ENCODE measurements at places on chromosomes 3 and 15.

- H3K27me3 ChIP-seq, result no peaks in the 10 kb centered on the region
- peak overlapping the region; percentile 67 for H3K4me3 ChIP-seq
- DNase-seq, result peak; percentile 77
Observed at GRCh38 chr3:118144919-118145318, 889.7 kb downstream of the IGSF11 start.

DNA sequence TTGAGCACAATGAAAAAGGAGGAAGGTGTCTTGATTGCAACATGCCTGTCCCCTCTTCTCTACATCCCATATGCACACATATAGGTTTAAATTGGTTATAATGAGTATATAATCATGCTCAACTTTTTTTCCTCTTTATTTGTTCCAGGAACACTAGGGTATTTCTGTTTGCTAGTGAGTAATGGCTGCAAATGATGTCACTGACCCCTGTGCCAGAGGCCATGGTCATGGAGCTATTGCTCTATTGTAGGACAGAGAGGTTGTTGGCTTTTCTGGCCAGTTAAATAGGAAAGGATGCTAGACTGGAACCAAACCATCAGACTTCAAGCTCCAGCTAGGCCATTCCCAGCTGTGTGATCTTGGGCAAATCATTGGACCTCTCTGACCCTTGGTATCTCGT, 9.6 kb downstream of the ARHGEF3 start:
- peaks cover 9% of the 10 kb centered on the region for H3K4me1 ChIP-seq
- H3K27ac ChIP-seq, result no peak overlapping the region
- peak; percentile 6 for DNase-seq

DNA sequence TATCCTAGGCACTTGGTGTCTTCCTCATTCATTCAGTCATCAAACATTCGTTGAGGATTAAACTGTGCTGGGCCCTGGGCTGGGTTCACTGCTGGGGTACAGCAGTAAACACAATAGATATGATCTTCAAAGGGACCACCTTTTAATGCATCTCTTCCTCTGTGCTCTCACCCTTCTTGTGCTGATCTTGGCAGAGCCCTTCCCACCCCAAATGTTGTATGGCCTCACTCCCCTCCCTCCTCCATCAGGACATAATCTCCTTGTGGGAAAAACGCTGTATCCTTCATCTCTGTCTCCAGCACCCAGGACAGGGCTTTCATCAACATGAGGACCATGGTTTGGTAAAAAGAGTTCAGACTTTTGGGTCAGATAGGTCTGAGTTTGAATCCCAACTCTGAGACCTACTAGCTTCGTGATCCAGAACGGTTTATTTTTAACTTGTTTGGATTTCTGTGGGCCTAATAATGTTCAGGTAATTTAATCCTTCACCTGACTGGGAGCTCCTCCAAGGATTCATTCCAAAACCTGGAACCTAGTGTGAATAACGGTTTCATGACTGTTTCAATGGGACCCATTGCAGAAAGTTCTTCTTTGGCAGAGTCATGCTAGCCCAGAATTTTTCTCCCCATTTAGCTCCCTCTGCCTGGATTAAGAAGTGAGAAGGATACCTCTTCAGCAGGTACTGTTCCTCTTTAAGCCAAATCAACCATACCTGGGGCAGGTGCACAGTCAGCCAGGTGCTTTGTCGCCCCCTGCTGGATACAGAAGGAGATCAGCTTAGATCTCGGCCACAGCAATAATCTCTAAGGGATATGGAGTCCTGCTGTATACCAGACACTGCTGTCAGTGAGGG, 5.2 kb upstream of the WNT7A start:
- H3K36me3 ChIP-seq, result no peaks in the 10 kb centered on the region
- H3K4me3 ChIP-seq, result no peak overlapping the region
- peaks cover 66% of the 10 kb centered on the region for H3K27me3 ChIP-seq
- H3K27ac ChIP-seq, result no peak overlapping the region
- peak; percentile 91 for DNase-seq
- no peaks in the 10 kb centered on the region for H3K4me1 ChIP-seq

DNA sequence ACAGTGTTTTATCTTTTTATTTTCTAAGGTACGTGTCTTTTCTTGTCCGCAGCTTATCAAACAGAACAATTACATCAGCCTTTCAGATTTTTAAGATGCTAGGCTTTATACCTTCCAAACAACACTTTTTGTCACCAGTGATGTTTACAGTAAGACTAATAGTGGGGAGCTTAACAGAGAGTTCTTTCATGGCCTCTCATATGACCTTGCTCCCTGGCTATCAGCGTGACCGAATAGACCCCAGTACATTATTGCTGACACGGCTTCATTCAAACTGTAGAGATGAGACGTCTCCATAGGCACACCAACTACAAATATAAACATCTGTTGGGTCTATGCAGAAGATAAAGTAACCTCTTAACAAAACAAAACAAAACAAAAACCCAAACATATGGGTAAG, 477.6 kb upstream of the KCNMB2 start:
- H3K27ac ChIP-seq, result no peak overlapping the region
- H3K4me3 ChIP-seq, result no peak overlapping the region
- H3K27me3 ChIP-seq, result no peaks in the 10 kb centered on the region
- no peak for DNase-seq

DNA sequence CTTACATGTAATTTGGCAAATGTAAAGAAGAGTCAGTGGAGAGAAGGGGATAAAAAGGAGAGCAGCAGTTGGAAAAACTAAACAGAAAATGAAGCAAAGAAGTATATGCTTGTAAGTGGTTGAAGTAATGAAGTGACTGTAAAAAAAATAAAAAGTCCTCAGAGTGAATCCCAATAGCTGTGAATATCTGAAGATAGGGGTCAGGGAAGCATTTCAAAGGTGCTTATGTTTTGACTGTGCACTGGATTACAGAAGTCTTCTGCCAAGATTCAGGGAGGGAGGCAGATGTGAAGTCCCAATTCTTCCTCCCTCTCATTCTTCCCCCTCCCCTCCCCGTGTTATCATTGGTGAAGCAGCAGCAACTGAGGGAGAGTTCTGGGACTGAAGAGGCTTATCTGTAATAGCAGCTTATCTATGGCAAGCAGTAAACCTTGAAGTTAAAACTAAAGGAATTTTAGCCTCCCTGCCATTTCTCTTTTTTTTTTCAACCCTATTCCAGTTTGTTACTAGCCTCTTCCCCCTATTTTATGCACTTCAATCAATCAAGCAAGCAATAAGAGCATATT, 597.9 kb downstream of the IGSF11 start:
- H3K4me3 ChIP-seq, result no peak overlapping the region
- peaks cover 11% of the 10 kb centered on the region for H3K4me1 ChIP-seq
- no peaks in the 10 kb centered on the region for H3K36me3 ChIP-seq
- H3K27me3 ChIP-seq, result no peaks in the 10 kb centered on the region
- no peak for DNase-seq
- no peak overlapping the region for H3K27ac ChIP-seq

GRCh38 chr3:105730801-105731354, 137.9 kb downstream of the CBLB start:
- no peaks in the 10 kb centered on the region for H3K4me1 ChIP-seq
- peaks cover 19% of the 10 kb centered on the region for H3K36me3 ChIP-seq
- DNase-seq, result no peak
- H3K4me3 ChIP-seq, result no peak overlapping the region
- H3K27me3 ChIP-seq, result no peaks in the 10 kb centered on the region

DNA sequence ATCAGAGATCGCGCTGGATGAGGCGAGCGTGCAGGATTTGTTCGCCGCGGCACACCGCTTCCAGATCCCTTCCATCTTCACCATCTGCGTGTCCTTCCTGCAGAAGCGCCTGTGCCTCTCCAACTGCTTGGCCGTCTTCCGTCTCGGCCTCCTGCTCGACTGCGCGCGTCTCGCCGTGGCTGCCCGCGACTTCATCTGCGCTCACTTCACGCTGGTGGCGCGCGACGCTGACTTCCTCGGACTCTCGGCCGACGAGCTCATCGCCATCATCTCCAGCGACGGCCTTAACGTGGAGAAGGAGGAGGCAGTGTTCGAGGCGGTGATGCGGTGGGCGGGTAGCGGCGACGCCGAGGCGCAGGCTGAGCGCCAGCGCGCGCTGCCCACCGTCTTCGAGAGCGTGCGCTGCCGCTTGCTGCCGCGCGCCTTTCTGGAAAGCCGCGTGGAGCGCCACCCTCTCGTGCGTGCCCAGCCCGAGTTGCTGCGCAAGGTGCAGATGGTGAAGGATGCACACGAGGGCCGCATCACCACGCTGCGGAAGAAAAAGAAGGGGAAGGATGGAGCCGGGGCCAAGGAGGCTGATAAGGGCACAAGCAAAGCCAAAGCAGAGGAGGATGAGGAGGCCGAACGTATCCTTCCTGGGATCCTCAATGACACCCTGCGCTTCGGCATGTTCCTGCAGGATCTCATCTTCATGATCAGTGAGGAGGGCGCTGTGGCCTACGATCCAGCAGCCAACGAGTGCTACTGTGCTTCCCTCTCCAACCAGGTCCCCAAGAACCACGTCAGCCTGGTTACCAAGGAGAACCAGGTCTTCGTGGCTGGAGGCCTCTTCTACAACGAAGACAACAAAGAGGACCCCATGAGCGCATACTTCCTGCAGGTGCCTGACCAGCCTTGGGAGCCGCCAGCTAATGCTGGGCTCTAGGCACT, 819 bp downstream of the KLHL40 start:
- no peaks in the 10 kb centered on the region for H3K27me3 ChIP-seq
- H3K27ac ChIP-seq, result no peak overlapping the region
- no peak overlapping the region for H3K4me3 ChIP-seq
- DNase-seq, result no peak
- no peaks in the 10 kb centered on the region for H3K4me1 ChIP-seq

DNA sequence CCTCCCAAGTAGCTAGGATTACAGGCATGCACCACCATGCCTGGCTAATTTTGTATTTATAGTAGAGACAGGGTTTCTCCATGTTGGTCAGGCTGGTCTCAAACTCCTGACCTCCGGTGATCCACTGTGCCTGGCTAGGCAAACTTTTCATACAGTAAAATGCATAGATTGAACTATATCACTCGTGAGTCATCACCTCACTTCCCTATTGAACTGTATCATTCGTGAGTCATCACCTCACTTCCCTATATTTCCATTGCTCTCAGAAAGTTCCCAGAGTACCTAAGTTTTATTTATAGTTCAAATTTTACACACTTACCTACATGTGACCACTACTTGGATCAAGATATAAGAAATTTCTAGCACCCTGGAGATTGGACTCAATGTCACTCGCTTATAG, 73.6 kb upstream of the ACAD9 start:
- peaks cover 11% of the 10 kb centered on the region for H3K4me1 ChIP-seq
- H3K36me3 ChIP-seq, result peaks cover 80% of the 10 kb centered on the region
- no peaks in the 10 kb centered on the region for H3K27me3 ChIP-seq
- H3K27ac ChIP-seq, result no peak overlapping the region

DNA sequence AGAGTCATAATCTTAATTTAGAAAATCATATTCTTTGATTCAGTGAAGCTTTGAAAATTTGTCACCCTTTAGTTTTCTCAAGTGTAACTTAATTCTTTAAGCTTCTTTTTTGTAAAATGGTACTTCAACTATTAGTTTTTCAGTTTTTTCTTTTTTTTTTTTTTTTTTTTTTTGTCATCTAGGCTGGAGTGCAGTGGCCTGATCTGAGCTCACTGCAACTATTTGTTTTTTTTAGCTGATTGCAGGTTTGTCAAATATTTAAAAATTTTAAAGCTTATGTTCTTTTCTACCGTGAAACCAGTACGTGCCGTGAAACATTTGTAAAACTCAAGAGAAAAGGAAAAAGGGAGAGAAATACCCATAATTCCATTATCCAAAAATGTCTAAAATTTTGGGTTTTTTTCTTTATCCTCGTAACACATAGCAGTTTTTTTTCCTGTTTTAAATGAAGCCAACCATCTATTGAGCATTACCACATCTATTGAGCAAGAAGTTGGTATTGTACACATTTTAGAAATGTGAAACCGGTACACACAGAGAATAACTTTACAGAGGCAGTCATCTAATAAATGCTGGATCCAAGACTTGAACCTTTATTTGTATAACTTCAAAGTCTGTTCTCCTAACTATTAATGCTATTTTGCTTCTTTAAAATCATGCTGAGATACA, 25.7 kb downstream of the ECT2 start:
- H3K27me3 ChIP-seq, result no peaks in the 10 kb centered on the region
- no peak overlapping the region for H3K27ac ChIP-seq
- peaks cover 71% of the 10 kb centered on the region for H3K36me3 ChIP-seq
- no peaks in the 10 kb centered on the region for H3K4me1 ChIP-seq

GRCh38 chr3:64491843-64492242, 196.0 kb downstream of the ADAMTS9 start:
- no peak overlapping the region for H3K27ac ChIP-seq
- H3K27me3 ChIP-seq, result no peaks in the 10 kb centered on the region
- H3K36me3 ChIP-seq, result no peaks in the 10 kb centered on the region
- no peak overlapping the region for H3K4me3 ChIP-seq
